ENCODE measurements at places on chromosomes 13 and 19.

- no peak for DNase-seq
These were observed 74.0 kb downstream of the PCDH9 start for GRCh38 chr13:67155898-67156722.

DNA sequence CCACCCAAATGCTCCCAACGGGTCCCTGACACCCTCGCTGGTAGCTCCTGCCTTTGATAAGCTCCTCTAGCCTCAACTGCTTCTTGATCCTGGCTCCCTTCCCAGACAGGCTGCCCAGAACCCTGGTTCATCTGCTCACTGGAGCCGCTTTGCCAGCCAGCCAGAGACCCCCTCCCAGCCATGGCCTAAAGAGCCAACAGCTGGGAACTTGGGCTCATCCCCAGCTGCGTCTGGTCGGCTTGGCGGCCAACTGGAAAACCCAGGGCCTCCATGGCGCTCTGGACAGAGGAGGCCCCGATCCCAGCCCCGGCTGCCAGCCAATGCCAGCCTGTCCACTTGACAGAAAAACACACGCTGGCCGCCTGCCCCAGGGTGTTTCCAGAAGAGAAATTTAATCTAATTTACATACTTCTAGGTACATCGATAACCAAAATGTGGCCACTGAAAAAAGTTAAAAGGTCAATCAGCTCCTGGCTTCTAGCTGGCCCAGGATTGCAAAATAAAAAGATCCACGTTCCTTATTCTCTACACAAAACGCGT, 3.0 kb upstream of the AKAP8L start:
- no peak for DNase-seq

GRCh38 chr13:77752512-77753069, 55.1 kb downstream of the SLAIN1 start:
- no peak for DNase-seq

DNA sequence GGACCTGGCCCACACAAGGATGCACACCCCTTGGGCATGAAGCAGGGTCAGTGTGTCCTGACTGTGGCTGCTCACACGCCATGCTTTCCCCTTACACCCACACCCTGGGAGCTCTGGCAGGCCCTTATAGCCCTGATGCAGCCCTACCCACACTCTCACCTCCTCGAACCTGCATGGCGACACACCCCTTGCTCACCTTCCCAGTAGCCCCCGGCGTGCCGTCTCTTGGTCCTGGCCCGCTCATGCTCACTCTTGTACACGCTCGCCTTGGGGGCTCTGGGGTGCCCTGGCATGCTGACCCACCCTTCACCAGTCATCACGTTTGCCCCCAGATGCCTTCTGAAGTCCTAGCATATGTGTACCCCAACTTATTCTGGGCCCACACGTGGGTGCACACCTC, 56.1 kb downstream of the MAP4K1 start:
- DNase-seq: no peak

GRCh38 chr13:29484796-29485195, 110.7 kb downstream of the SLC7A1 start:
- DNase-seq: no peak

- DNase-seq: no peak
These were observed 206.7 kb upstream of the ARGLU1 start for GRCh38 chr13:106774621-106775020.
